Effector CD4-positive, alpha-beta T cell (primary cell): ENCODE measurements at places on chromosomes 1 and 21.
A peak's percentile ranks its signal among the peaks of the same experiment; 100 is the strongest.

GRCh38 chr1:44031252-44032169, at the start of gene SLC6A9:
Gene SLC6A9 (minus strand): TSS chr1:44031462. CDS start chr1:44024277, 7,185 bp downstream.
- no peak for DNase-seq

- no peak for DNase-seq
These were observed 40.2 kb upstream of the PBX1 start for GRCh38 chr1:164518692-164519332.

GRCh38 chr21:25186273-25186672, 421.0 kb downstream of the MRPL39 start:
- no peak for DNase-seq

GRCh38 chr21:15098181-15098580, 33.4 kb upstream of the NRIP1 start:
- no peak for DNase-seq

- no peak for DNase-seq
These were observed 107.3 kb downstream of the FNBP1L start for GRCh38 chr1:93554883-93555872.

GRCh38 chr1:2290595-2291510, 62.7 kb downstream of the SKI start:
- peak; percentile 68 for DNase-seq

DNA sequence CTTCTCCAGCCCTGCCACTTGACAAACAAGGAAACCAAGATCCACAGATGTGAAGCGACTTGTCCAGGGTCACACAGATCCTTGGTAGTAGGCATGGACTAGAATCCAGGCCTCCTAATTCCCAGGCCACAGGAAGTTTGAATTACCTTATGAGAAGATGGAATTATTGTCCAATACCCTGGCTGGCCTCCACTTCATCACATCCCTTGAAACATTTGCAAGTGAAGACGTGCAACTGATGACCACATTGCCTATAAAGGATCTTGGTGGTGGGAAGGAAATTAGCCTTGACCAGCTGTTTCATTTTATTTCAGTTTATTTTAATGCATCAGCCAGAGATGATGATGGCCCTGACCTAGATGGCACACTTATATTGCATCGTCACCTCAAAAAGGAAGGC, 165.8 kb upstream of the CAMK1G start:
- no peak for DNase-seq

DNA sequence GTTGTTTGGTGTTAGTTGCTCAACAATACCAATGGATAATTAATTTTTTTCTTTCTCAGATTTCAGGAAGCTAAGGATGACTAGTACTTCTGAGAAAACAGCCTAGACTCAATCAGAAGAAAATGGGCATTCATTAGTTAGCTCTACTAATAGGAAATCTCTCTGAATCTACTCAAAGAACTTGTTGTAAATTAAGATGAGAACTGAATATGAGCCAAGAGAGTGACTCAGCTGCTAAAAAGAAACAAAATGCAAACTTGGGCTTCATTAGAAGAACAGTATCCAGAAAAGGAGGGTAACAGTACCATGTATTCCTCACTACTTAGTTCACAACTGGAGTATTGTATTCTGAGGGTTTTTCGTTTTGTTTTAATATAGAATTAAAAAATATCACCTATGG, 12.5 kb downstream of the FOXJ3 start:
- no peak for DNase-seq

- DNase-seq = no peak
These were observed 17.0 kb downstream of the ZNF697 start for GRCh38 chr1:119631086-119631432.

DNA sequence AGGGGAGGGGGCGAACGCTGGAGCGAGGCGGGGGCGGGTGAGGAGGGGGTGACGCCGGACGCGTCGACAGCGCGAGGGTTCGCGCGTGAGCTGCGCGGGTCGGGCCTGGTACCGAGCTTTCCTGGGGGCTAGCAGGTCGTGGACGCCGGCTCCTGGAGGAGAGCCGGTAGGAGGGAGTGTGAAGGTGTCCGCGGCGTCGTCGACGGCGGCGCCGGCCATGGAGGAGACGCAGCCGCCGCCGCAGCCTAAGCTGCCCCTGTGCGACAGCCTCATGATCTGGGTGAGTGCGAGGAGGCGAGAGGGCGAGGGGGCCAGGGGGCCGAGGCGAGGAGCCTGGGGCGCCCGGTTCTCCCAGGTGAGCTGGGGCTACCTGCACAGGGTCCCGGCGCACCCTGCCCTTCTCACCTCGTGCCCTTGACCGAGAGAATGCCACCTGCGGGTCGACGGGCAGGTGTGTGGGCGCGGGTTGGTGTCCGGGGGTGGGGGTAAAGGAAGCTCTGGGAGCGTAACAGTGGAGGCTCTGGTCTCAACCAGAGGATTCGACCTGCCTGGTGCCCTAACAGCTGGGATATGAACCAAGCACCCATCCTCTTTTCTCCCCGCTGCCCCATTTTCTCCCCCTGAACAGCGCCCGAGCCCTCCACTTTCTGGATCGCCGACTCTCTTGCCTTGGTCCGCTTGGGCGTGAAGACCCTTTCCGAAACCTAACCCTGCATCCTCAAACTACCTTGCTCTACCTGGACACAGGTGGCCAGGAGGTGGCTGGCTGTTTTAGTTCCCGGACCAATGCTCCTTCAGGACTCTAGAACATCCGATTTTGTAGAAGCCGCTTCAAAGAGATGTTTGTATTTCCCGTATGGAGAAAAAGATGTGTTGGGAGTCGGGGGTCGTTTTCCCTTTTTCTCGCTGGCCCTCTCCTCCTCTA, at the start of gene HOOK1:
Gene HOOK1 (plus strand): TSS at position 49 of the 925 bp plus-strand sequence. CDS start 169 bp downstream, at position 218.
- no peak for DNase-seq

- no peak for DNase-seq
These were observed 1.2 kb upstream of the KCNE1 start for GRCh38 chr21:34513129-34513675.

- peak; percentile 58 for DNase-seq
These were observed 8.7 kb upstream of the LGR6 start for GRCh38 chr1:202184750-202185460.

- DNase-seq = no peak
These were observed 235.3 kb upstream of the C1orf105 start for GRCh38 chr1:172185211-172185610.

DNA sequence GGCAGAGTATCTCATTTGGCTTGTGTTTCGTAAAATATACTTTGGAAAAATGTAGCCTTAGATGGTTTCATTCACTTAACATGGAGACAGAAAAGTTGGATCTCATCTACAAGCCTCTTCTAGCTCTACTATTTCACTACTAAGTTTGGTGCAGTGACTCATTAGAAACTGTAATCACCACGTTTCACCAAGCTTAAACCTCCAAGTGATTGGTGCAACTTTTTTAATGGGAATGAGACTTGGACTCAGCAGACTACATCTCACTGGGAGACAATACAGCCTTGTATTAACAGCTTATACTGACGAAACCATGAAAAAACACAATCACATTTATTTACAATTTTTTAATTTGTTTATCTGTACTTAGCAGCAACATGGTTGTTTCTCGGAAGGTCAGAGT, 29.9 kb upstream of the NRIP1 start:
- DNase-seq = no peak

GRCh38 chr21:26185446-26185845, 14.9 kb upstream of the APP start:
- no peak for DNase-seq

GRCh38 chr1:1013922-1014648, 788 bp downstream of the ISG15 start:
- no peak for DNase-seq

DNA sequence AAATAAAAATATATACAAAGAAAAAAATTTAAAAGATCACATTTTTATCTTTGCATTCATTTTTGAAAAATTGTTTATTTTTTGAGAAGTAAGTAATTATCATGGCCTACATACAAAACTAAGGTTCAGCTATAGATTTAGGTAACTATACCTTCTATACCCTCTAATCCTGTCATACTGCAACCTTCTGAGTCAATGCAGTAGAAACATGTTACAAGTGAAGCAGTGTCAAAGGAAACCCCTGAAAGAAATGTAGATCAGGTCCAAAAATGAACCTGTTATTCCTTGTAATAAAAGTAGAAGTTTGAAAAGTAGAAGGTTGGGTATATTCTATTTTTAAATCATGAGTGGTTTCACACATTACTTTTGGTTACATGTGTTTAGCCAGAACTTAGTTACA, 51.3 kb downstream of the PTGS2 start:
- DNase-seq = no peak

DNA sequence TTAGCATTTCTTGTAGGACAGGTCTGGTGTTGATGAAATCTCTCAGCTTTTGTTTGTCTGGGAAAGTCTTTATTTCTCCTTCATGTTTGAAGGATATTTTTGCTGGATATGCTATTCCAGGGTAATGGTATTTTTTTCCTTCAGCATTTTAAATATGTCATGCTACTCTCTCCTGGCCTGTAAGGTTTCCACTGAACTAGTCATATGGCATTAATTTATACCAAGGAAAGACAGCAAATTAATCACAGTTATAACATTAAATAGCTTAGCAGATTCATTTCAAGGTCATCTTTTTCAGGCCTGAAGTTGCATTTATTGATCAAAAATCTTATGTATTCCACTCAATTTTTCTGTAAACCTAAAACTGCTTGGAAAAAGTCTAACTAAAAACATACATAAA, 54.9 kb downstream of the AK5 start:
- no peak for DNase-seq

GRCh38 chr21:44681861-44682579, at the start of gene KRTAP12-1:
Gene KRTAP12-1 (minus strand): TSS chr21:44682163. CDS start chr21:44682123, 40 bp downstream.
- DNase-seq = no peak

- no peak for DNase-seq
These were observed 88.2 kb downstream of the ZSCAN20 start for GRCh38 chr1:33560680-33561079.

GRCh38 chr1:173733912-173734311, 19.1 kb downstream of the KLHL20 start:
- no peak for DNase-seq

DNA sequence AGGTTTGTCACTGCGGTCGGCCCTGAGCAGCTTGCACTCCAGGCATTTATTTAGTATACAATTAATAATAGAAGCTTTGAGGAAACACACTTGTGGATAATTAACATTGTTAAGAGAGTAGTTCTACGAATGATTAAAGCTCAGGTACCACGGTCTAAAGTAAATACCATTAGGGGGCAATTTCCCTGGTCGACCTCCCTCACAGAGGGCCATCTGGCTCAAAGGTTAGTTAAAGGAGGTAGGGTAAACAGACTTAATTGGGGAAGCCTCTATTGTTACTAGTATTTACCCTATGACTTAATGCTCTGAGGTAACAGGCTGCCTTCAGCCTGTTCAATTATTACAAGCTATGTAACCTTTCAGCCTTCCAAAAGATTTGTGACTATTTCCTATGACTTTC, 122.3 kb upstream of the SLC44A3 start:
- no peak for DNase-seq

DNA sequence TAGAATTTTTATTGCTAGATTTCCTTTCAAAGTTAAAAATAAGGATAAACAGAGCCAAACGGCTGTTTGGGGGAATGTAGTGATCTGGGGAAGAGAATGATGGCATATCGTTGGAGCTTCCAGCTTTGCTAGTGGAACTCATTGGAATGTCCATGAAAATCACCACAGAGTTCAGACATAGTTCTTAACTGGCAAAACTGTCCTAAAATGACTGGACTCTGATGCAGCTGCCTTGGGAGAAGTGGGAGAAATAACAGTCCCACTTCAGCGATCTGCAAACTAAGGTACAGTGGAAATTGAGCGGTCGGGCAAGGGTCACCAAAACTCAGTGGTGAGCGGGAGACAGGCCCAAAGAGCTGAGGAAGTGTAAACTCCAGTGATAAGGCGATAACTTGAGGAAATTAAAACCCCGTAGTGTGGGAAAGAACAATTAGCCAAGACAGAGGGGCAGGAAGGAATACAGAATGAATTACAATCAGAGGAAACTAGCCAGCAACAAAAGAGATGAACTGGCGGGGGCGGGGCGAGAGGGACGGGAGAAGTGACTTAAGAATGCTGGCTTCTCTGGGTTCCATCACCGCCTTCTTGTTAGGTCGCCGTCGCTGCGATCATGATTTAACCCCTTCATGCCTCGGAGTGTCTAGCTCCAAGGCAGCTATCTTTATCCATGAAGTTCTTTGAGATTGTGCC, 89.8 kb upstream of the ARHGAP29 start:
- DNase-seq = no peak

GRCh38 chr1:55235722-55236121, 20.6 kb upstream of the USP24 start:
- no peak for DNase-seq

DNA sequence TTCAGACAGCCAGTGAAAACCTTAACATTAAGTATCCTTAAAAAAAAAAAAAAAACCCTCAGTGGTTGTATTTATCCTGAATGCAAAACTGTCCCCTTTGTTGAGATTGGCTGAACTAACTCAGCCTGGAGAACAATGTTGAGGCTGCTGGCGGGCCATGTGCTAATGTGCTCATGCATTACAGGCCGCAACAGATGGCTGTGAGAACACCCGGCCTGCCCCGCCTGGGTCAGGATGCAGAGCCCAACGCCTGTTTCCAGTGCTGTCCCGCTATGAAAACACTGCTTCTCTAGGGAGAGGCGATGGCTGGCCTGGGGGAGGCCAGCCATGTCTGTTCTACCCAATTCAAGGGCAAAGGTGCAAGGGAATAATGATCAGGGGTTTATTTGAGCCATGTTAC, 13.8 kb downstream of the OLIG2 start:
- no peak for DNase-seq

DNA sequence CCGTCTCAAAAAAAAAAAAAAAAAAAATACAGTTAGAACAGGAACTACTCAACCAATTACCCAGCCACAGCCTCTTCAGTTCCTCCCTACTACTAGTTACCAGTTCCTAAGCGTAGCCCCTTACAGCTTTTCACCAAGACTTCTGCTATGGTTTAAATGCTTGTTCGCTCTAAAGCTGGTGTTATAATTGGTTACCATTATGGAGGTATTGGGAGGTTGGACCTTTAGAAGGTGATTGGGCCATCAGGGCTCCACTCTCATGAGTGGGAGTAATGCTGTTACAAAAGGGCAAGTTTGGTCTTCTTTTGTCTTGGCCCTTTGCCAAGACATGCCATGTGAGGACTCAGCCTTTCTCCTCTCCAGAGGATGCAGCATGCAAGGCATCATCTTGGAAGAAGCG, 3.0 kb upstream of the SMPDL3B start:
- no peak for DNase-seq

DNA sequence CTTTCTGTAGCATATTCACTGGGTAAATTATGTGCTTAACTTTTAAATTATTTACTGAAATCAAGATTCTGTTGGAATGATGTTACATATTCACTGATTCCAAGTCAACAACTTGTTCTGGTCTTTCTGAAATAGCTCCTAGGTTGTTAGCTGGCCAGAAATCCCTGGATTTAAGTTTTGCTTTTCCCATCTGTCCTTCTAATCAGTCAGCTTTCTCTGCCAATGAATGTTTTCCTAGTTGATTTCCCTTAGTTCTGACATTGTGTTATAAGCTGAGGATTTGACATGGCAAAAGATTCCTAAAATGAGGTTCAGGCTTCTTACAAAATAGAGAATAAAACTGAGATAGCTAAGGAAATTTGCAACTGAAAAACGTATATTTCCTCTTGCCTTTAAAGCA, 1479.6 kb downstream of the MRPL39 start:
- DNase-seq = no peak

GRCh38 chr1:219092206-219092605, 81.5 kb upstream of the LYPLAL1 start:
- no peak for DNase-seq

GRCh38 chr1:186078245-186078644, 296.8 kb downstream of the TPR start:
- no peak for DNase-seq

- DNase-seq = no peak
These were observed 153.8 kb upstream of the FGGY start for GRCh38 chr1:59143133-59143487.

- DNase-seq = no peak
These were observed 7.1 kb downstream of the CYB561D1 start for GRCh38 chr1:109500941-109501381.
